Fibroblast of skin of left quadriceps (primary cell): ENCODE measurements at places on chromosomes 11 and 22.

GRCh38 chr22:35761037-35761436, 43.4 kb downstream of the APOL5 start:
- no peak for DNase-seq

DNA sequence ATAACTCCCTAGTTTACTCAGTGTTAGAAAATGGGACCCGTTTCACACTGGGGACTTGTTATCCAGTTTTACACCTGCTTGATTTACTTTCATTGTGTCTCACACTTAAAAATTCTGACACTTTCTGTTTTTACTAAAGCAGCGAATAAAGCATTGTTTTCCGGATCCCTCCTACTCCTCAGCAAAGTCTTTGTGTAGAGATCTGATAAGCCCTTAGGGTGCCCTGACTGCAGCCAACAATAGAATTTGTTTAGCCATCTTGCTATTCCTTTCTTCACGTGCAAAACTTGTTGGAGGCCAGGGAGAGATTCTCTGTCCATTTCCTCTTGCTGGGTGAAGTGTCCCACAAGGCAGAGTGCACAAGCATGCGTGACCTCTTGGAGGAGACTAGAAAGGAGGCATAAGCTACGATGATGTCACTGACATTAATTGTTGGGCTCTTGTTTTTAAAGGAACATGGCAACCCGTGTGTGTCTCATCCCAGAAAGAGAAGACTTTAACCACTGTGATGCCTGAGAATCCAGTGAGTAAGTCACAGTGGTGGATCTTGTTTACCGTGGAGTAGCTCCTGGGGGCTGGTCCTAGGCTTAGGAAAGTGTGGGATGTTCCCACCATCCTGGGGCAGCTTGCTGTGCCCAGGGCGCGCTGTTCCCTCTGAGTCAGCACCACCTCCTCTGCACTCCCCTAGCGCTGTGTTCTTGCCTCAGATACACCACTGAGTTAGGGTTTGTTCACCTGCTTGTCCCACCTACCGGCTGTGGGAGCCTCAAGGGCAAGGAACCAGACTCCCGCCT, 27.7 kb downstream of the MICAL2 start:
- no peak for DNase-seq

- no peak for DNase-seq
Measured at GRCh38 chr22:26734339-26735018, 77.1 kb downstream of the MIAT start.

- peak; percentile 68 for DNase-seq
Measured at GRCh38 chr22:41563051-41563711, 2.4 kb downstream of the CSDC2 start.

- DNase-seq, result no peak
Measured at GRCh38 chr11:64003807-64004589, 17.8 kb downstream of the OTUB1 start.

DNA sequence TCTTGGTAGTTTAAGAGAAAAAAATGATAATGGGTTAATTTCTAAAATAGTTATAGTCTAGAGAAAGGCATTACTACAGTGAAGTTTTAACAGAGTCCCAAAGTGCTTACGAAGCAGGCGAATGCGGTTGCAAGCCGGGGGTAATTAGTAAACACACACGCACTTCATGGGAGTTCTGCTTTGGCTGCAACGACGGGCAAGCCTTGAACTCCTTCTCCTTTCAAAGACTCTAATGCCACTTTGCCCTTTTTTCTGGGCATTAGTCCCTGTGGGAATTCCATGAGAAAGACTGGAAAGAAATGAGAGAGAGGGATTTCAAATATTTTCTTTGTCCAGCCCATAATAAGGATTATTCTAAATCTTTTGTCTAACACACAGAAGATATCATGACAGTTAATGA, 66.1 kb downstream of the TENM4 start:
- DNase-seq, result no peak

- no peak for DNase-seq
Measured at GRCh38 chr11:65525546-65526480, 930 bp downstream of the SCYL1 start.

GRCh38 chr11:87137711-87138110, 100.0 kb downstream of the TMEM135 start:
- peak; percentile 75 for DNase-seq
